ENCODE measurements at places on chromosomes 3 and 15.

DNA sequence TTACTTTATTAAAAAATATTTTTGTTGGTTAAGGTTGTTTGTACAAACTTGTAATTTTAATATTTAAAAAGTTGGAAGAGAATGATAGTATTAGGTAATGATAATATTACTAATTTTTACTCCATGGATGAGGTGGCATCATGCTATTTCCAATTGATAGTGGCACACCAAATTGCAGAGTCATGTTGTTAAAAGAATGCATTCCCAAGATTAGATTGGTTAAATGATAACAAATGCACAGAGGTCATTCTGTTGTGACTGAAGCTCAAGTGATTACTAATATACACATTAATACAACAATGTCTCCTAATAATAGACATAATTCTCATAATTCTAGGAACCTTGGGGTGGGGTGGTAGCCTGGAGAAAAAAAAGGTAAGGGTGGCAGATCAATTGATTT lies 73.2 kb upstream of the ZBED2 start:
- no peak for DNase-seq

DNA sequence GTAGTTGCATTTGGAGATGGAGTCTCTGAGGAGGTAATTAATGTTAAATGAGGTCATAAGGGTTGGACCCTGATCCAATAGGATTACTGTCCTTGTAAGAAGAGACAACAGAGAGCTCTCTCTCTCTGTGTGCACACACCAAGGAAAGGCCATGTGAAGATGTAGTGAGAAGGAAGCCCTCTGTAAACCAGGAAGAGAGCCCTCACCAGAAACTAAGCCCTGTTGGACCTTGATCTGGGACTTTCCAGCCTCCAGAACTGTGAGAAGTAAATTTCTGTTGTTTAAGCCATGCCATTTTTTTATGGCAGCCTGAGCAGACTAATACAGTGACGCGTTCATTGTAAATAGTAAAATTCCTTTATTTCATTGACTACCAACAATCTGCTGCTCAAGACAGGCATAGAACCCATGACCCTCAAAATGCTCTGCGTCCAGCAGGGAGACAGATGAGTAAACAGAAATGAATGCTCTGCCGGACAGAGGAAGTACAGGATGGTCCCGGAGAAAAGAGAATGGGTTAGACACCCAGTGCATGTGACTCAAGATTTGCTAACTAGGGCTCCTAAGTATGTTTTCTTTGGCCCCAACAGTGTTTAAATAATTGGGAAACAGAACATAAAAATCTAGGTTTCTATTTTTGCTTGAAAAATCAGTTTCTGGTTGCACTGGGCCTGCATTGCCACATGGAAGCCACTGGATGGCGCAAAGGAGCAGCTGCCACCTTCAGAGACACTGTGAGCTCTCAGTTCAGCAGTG lies 37.9 kb upstream of the TNFAIP8L3 start:
- DNase-seq, result no peak

DNA sequence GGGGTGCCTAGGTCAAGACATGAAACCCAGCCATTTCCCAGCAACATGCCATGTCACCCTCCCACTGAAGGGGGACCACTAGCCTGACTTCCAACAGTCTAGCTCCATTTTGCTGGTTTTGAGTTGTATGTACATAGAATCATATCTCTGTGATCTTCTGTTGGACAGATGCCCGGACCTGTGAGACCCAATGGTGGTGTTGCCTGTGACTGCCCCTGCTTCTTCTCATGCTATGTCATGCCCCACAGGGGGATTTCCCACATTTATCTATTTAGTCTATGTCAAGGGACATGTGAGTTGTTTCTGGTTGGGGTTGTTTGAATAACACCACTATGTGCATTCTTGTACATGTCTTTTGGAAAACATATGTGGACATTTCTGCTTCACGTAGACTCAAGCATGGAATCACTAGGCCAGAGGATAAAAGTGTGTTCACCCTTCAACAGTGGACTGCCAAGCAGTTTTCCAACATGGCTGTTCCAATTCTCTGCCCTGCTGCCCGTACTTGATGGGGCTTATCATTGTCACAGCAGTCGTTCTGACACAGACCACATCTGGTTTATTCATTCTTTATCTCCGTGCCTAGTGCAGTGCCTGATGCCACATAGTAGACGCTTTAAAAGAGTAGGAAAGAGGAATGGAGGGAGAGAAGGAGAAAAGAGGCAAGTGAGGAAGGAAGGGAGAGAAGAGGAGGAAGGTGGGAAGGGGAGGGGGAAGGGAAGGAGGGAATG lies 114.4 kb downstream of the TPRA1 start:
- no peak for DNase-seq

GRCh38 chr15:50431204-50431603 lies 7.0 kb downstream of the USP8 start:
- no peak for DNase-seq

- no peak for DNase-seq
Observed at GRCh38 chr3:13712682-13713180, 163.8 kb downstream of the FBLN2 start.

- no peak for DNase-seq
Observed at GRCh38 chr15:60895986-60896385, 333.1 kb downstream of the RORA start.

DNA sequence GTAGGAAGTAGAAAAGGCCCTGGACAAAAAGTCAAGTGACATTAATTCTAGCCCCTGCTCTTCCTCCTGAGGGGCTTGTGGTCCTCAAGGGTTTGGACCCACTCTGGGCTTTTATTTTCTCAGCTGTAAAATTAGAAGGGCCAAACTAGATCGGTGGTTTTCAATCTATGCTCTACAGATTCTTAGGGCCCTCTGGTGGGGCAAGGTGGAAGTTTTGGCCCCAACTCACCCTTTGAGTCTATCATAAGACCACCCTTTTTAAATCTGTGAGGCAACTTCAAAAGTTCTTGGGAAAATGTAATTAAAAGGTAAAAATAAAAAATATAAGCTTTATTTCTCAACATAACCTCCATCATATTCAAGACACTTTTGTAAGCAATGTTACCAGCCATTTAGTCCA lies 25.6 kb upstream of the CFAP161 start:
- DNase-seq, result no peak

DNA sequence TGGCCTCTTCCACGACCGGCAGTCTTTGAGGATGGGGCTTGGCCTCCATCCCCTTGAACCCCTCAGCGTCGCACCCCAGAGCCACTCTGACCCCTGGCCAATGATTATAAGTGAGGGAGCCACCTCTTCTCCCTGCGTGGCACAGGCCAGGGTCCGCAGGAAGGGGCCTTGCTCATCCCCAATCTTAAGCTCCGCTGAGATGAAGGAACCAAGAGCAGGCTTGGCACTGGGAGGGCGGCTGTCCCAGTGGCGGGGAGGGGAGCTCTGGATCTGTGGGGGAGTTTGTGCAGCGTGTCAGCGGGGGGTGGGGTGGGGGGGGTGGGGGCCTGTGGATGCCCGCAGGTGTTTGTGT lies 13.8 kb upstream of the ADPGK start:
- DNase-seq, result no peak
